Activated CD4-positive, alpha-beta T cell treated with anti-CD3 and anti-CD28 coated beads, Interleukin-2, amount 50 U/mL, for 16 hours (primary cell): ENCODE measurements at places on chromosomes 11 and 22.

DNA sequence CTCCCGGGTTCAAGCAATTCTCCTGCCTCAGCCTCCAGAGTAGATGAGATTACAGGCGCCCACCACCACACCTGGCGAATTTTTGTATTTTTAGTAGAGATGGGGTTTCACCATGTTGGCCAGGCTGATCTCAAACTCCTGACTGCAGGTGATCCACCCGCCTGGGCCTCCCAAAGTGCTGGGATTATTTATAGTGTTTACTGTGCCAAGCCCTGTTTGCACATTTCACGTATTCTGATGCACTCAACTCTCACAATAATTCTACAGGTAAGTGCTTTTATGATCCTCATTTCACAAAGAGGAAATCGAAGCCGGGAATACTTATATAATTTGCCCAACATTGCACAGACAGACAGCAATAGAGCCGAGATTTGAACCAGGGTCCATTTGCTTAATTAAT lies 38.0 kb upstream of the DAGLA start:
- no peak for DNase-seq

GRCh38 chr11:106092446-106092845 lies 15.0 kb downstream of the AASDHPPT start:
- DNase-seq: no peak

- no peak for DNase-seq
Measured at GRCh38 chr22:21926728-21927127, 25.9 kb downstream of the PPM1F start.

DNA sequence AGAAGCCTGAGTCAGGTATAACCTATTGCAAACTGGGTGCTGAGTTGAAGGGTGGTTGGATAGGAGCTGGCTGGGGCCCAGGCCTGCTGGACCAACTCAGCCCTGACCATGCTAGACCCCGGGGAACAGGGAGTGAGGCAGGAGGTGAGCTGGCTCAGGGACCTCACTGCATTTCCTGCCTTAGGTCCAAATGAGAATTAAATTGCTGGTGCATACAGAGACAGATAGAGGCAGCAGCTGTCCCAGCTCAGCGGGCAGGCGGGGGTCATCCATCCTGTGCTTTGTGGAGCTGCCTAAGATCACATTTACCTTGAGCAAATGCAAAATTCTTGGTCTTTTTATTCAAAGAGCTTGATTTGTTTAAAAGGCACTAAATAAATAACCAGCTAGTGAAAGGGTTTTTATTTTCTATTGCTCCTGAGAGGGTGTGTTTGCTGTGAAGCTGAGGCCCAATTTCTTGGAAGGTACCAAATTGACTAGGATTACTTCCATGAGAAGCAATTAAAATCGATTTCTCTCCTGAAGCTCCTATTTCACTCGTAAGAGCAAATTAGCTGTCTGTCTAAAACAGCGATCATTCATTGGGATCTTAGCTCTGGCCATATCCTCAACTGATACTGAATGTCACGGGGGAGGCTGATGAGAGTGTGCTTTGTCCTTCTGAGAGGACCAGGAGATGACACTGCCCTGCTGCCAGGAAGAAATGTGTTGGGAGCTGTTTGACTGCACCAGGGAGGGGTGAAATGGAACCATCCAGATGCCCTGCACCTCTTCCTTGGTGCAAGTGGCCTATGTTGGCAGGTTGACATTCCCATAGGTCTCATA lies 24.9 kb downstream of the USH1C start:
- DNase-seq: no peak

DNA sequence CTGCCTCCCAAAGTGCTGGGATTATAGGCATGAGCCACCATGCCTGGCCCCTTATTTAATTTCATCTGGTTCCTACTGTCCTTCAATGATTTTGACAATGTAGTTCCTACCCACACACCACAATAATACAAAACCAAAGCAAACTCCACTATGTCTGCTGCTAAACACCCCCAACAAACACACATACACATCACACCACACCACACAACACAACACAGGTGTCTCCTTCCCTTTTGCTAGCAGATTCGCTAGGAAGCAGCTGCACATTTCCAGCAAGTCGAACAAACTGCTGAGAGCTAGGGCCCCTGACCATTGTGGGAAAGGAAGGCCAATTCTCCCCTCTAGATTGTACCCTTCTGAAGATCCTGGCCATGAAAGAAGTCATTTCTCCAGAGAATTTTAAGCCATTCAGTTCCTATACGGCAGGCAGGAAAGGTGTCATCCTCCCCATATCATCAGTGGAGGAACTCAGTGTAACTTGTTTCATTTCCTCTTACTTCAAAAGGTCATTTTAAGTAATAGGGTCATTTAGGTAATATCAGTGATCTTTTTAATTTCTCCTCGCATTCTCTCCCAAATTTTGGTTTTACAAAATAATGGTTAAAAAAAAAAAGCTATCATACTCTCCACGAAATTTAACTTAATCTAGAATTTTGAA lies 18.5 kb downstream of the NUMA1 start:
- no peak for DNase-seq

DNA sequence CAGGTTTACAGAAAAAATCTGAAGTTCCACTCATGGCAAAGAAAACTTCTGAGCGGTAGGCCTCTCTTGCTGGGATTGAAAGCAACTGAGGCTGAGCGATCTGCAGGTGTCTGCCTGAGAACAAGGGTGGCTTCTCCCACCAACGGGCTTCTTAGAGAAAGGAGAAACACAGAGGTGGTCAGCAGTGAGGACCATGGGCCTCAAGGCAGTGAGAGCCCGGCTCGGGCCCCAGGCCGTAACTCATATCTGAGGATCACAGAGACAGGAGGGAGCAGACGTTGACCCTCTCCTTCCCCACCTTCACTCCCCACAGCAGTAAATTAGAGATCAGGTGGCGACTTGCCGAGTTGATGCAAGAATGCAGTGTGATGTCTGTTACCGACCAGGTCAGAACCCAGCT lies 50.9 kb upstream of the RTL6 start:
- no peak for DNase-seq

DNA sequence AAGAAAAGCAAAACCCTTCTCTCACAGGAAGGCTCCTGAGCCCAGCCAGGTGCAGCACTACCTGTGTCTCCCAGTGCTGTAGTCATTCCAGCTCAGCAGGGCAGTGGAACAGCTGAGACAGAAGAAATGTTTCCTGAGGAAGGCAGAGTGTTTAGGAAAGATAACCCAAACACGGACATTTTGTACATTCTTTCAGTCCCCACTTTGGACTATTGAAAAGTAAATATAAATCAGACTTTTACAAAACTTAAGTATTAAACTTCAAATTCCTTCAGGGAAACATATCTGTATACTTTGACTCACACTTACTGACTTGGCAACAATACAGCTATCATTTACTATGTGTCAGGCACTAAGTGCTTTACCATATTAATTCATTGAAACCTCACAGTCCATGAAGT lies 40.4 kb downstream of the RRAS2 start:
- no peak for DNase-seq

DNA sequence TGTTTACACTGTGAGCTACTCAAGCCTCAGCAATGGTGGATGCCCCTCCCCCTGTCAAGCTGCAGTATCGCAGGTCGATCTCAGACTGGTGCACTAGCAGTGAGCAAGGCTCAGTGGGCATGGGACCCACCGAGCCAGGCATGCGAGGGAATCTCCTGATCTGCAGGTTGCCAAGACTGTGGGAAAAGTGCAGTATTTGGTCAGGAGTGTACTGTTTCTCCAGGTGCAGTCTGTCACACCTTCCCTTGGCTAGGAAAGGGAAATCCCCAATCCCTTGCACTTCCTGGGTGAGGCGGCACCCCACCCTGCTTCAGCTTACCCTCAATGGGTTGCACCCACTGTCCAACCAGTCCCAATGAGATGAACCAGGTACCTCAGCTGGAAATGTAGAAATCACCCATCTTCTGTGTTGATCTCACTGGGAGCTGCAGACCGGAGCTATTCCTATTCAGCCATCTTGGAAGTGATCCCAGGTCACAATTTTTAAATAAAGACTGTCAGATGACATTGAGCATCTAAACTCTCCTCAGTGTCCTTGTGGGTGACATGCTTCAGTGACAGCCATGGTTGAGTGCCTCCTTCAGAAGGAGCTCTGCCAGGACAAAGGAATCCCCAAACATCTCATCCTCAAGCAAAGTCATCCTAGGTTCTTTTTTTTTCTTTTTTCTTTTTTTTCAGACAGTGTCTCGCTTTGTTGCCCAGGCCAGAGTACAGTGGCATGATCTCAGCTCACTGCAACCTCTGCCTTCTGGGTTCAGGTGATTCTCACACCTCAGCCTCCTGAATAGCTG lies 10.8 kb downstream of the SLC22A24 start:
- no peak for DNase-seq

DNA sequence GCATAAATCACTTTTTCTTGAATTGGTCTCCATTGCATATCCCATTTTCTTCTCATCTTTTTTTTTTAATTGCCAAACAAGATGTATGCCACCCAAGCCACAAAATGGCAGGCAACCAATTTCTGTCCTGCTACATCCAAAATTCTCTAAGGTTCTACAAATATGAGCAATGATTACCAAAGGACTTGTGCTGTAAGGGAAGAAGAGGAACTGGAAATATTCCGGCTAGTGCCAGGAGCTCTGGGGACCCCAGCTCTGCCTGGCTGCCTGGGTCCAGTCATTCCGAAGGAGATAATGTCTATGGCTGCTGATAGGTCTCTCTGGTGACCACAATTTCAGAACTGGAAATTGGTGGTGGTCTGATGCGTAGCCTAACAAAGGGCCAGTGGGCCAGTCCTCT lies 17.1 kb upstream of the SNX32 start:
- no peak for DNase-seq

DNA sequence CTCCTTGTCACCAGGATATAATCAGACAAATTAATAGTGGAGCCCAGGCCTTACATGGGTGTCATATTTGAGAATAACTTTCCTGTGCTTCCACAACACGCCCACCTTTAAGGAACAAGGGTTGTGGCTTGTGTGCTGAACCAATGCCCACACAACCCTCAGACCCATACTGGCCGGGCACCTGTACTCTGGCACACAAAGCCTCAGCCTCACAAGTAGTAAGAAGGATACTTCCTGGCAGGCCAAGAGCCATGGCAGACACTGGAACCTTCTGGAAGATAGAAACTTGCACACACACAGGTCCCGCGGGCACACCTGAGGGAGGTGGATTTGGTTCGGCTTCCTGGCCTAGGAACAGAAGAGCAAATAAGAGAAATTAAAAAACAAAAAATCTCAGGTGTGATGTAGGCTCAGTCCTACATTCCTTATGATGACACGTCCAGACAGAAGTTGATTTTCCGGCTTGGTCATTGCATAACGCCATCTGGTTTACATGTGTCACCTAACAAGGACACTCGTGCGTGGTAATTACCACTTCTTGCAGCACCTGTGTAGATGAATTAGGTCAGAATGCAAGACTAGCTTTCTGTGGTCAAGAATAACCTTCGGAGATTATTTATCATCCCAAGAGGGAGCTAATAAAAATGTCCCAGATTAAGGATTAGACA lies 5.8 kb upstream of the BRD1 start:
- DNase-seq: no peak

DNA sequence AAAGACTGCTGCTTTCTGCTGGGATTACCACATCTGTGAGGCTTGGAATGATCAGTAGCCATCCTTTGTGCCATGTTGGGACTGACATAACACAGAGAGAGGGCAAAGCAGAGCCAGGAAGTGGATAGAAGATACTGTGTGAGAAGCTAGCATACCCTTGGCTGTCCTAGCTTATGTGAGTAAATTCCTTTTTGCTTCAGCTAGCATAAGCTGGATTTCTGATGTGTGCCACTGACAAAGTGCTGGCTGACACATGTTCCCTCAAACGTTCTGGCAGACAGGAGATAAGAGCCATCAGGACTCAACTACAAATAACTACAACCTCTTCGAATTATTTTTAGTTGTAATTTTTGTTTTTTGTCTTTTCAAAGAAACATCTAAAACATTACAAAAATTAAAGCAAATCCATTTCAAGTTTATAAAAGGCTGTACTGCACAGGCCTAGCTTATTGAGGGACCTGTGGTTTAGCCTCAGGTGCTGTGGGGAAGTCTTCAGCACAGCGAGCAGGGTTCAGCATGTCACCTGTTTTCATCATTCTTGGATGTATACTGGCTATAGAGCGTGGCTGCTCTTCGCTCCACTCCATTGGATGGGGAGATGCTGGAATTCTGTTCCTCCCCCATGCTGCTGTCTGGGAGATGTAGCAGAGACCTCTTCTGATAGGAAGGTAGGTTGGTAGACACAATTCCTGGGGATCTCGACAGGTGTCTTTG lies 120.9 kb downstream of the SWAP70 start:
- DNase-seq: no peak

- no peak for DNase-seq
Measured at GRCh38 chr22:42716649-42717127, 4.0 kb downstream of the A4GALT start.

- no peak for DNase-seq
Measured at GRCh38 chr11:2095198-2095520, 44.0 kb downstream of the IGF2 start.

DNA sequence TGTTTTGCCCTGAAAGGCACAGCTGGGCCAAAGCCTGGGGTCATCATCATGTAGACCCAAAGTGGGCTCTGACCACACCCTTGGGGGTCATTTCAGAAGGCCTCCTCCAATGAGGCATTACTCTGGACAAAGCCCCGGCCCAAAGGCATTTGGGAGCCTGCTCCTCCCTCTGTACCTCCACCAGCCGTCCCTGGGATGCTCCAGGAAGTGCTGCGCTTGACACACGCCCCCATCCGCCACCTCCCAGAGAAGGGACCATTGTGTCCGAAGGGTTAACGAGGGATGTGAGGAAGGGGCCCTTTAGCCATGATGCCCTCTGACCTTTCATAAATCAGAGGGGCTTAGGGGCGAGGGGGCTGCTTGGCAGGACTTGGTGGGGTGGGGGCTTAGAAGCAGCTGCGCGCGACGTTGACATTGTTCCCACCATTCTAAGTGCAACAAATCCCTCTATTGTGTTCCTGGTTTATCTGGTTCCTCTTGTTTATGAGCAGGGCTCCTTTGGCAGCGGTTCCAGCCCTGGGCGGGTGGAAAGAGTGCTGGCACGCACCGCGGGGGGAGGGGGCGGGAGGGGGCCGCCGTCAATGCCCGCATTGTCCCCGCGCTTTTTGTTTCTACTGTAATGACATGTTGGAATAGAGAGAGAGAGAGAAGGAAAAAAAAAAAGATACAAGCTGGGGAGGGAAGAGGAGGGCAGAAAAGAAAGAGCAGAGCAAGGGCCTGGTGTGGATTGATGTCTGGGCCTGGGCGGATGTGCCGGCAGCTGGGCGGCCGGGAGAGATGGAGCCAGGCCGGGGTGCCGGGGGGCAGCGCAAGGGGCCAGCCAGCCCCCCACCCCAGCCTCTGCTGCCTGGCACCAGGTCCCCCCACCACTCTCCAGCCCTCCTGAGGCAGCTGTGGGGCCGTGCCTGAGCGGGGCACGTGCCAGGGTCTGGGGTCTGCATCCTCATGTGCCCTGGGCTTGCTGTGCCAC lies 32.1 kb upstream of the SOX10 start:
- no peak for DNase-seq

GRCh38 chr11:74870485-74870884 lies 78.4 kb downstream of the XRRA1 start:
- DNase-seq: peak; percentile 40
